HAP-1 (cell line): ENCODE measurements at places on chromosomes 1 and 21.

DNA sequence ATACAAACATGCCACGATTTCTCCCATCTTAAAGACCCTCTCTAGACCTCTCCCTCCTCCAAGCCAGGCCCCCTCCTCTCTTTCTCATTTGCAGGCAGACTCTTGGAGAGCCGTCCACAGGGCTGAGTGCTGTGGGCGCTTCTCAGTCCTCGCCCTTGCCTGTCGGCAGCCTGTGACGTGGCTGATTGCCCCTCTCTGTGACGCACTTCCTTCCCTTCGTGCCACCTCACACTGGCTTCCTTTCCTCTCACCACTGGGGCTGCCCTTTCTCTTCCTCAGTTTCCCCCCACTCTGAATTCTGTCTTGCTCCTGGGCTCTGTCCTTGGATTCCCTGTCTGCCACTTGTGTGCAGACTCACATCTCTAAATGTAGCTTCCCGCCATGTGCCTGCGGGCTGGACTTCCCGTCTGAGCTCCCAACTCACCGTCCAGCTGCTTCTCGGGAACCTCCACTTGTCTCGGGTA is 227.2 kb downstream of the CAMTA1 start:
- no peak for DNase-seq

- DNase-seq = no peak
Measured at GRCh38 chr1:39666772-39667171, 5.1 kb downstream of the NT5C1A start.

GRCh38 chr21:45574081-45574501 is 31.9 kb upstream of the SLC19A1 start:
- DNase-seq = no peak

DNA sequence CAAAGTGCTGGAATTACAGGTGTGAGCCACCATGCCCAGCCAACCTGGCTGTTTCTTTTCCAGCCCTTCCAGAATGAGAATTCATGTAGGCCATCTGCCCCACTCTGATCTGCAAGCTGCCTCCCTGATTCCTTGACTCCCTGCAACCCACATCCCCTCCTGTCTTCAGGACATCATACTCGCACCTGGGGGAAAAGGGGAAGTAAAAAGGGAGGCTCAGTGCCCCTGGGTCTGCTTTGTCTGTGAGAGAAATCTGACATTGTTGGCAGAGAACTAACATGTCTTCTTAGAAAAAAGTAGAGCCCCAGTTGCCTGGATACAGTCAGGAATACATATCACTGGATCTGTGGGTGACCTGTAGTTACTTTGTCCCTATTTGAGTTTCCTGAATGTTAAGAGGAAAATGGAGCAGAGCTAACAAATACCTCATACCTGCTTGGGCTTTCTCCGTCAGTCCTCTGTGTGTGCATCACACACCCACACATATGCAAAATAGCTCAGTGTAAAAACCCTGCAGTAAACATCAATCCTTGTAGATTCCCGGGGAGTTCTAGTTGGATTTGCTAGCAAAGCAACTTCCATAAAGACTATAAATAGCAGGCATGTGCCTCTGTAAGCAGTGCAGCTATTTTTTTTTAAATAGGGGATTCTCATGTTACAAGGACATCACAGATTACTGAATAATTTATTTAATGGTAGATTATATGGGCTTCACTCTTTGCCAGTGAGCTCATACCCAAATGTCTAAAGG is 62.9 kb downstream of the TEX35 start:
- DNase-seq = peak; percentile 7

- no peak for DNase-seq
Measured at GRCh38 chr1:209323743-209324142, 259.8 kb upstream of the CAMK1G start.
